Smooth muscle cell of the brain vasculature (primary cell): ENCODE measurements at places on chromosomes 13 and 19.

DNA sequence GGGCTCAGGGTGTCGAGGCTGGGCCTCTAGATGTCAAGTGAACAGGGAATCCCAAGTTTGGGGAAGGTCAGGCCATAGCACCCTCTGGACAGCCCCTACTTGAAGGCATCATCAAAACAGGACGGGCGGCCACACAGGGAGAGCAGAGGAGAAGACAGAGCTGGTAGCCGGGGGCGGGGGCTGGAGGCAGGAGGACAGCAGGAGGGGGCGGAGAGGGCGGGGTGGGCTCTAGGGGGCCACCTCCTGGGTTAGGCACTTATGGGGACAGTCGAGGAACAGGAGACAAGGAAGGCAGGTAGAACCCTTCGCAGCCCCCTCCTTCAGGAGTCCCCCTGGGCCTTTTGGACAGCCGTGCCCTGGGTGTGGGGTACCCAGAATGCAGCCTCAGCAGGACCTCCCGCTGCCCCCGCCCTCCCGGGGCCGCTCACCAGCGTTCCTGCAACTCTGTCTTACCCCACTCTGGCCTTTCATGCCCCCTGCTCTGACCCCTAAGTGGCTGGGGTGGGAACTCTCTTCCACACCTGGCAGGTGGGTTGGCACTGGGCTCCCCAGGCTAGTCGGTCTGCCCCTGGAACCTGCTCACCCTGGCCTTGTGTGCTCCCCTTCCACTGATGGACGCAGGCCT is 5.8 kb downstream of the SSBP4 start:
- no peak for DNase-seq

- DNase-seq = no peak
These were observed 967 bp upstream of the TPT1 start for GRCh38 chr13:45341799-45342500.

DNA sequence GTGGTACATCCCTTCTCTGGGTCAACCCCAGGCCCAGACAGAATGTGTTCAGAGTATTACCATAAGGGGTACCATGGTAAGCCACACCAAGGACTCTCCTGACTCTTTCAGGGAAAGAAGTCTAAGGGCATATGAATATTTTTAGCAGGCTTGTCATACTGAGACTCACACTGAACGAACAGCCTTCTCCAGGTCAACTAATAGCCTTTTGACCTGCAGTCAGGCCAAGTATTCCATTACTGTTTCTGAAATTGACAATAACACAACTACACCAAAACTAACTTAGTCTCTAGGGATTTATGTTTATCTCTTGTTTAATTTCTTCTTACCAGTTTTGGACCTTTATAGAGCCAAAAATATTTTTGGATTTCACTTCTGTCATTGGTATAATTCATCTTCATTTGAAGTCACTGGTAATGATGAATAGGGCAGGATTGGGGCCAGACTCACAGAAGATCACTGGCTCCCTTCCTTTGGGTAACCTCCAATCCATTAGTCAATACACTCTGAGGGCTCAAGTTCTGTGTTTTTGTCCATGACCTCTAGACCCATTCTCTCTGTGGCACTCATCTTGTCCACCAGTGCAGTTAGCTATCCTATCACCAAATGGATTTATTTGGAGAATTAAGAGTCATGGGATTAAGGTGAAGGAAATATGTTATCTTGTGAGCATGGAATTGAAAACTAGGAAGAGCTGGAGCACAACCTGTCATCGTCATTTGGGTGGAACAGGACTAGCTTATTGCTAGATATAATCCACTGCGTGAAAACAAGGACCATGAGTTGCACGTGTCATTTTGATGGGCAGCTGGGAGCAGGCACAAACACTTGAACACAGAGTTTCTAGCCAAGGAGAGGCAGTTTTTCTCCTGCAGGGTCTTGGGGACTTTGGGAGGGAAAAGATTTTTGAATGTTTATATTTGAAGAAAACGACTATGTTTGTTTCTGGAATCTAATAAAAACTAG is 313.3 kb downstream of the DCLK1 start:
- DNase-seq = no peak

DNA sequence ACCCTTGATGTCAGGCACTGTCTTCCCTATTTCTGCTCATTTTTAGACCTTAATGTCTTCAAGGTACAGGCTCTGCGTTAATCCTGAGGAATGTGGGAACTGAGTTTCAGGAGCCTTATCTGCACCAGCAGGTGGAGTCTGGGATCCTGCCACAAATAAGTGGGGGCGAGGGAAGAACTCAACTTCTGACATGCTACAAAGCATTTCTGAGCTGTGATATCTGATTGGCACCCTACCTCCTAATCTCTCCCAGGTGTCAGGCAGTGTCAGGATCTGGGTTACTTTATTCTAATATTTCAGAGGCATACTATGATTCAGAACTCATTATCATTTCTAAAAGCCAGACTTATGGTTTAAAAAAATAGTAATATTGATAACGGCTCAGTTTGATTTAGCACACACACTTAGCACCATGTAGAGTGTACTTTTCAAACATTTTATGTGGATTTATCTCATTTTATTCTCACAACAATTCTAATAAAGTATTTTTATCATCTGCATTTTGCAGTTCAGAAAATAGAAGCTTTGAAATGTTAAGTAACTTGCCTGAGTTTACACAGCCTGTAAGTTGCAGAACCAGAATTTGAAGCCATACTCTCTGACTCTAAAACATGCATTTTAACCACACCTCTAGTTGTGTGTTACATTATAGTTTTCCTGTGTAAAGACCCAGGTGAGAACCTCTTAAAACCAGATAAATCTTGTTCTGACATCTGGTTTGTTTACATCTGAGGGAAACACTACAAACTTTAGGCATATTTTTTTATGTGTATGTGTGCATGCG is 358.6 kb downstream of the TDRD3 start:
- DNase-seq = no peak

DNA sequence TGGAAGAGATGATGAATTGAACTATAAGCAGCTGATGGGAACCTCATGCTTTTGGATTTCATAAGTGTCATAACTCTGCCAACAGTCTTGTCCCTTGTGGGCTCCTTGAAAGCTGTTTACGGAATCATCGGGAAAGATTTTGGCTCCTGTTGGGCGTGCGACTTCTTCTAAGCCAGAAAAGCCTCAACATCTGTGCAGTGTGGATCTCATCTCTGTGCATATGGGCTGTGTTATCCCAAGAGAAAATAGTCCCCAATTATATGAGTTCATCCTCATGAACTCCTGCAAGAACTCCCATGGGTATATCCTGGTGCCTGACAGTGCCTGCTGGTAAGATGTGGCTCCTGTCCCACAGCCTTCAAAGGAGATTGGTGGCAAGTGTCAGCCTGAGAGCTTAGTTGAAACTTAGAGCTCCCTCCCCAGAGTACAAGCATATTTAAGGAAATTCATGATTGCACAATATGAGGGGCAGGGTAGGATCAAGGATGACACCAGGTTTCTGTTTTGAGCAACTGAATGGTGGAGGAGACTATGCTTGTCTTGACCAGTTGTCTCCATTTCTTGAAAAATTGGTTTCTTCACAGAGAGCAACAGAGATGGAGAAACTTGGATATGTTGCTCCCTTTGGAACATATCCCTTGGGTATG is 243.5 kb downstream of the ITGBL1 start:
- no peak for DNase-seq

DNA sequence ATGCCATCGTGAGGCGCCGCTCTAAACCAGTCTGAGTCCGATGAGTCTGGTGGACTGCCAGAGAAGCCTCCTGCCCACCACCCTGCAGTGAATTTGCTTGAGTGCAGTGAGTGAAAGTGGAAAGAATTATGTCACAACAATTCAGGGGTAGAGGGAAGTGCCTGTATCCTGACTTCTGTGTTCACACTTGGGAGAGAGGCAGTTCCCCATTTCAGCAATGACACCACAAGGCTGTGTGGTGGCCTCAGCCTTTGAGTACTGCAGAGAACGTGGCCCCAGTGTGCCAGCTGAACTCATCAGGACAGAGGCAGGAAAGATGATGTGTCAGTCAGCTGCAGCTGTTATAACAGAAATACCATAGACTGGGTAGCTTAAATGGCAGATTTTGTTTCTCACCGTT is 155.6 kb downstream of the COG6 start:
- DNase-seq = no peak

DNA sequence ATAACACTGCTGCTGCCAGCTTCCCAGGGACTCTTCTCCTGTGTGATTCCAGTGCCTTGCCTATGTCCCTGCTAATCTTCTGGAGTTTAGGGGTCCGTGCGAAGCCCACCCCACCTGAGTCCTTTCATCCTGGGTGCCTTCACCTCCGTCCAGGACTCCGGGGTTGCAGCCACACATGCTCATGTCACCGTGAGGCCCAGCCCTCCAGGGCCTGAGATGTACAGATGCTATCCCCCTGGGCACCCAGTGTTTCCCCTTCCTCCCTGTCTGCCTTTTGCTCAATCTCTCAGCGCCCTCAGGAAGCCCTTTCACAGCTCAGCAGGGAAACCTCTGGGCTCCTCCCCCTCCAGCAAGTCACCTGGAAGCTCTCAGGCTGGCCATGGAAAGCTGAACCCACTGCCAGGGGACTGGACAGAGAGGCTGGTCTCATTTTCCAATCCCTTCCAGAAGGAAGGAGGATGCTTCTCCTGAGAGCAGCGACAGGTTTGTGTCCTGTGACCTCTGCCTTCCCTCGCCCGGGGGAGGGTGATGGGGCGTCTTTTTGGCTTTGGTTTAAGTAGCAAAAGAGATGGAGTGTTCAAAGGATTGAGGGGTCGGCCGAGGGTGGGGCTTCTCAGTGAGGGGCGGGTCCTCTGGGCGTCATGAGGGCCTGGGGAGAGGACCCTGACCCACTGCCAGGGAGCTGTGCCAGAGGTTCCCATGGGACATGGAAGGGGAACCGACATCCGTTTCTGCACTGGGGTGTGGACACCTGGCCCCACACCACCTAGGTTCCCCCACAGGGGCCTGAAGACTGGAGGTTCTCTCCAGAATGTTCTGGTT is 30.8 kb upstream of the TFDP1 start:
- DNase-seq = no peak

- no peak for DNase-seq
These were observed 20.1 kb downstream of the C19orf12 start for GRCh38 chr19:29694669-29695627.

DNA sequence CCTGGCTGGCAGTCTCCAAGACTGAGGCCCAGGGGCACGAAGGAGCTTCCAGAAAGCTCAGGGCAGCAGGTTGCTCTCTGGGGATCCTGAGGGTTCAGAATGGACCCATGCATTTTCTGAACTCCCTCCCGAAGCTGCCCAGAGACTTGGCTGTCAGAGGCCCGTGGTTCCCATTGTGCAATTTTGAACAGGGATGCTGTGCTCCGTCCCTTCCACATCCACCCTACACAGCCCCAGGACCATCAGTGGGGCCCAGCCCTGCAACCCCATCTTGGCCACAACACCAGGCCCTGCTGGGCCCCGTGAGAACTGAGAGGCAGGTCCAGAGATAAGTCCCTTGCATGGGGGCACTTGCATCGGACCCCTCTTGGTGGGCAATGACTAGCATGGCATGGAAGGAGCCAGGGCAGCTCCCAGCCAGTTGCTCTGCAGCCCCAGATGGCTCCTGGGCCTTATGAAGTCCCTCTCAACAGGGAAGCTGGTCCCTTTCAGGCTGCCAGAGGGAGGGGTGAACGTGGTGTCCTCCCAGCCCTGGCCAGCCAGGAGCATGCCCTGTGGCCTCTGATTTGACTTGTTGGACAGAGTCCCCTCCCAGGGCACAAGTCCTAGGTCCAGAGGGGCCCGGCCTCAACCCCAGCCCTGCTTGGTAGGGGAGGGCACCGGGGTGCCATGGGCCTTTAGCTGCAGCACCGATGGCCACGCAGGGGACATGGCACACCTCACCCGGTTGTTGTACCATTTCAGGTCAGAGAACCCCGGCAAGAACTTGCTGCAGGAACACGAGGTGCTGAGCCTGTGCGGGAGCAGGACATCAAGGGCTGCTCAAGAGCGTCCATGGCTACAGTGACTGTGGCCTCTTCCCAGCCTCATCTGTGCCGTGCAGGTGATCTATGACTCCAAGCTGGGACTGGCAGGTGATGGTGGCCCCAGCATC is 17.3 kb upstream of the ZNF14 start:
- DNase-seq = no peak

- DNase-seq = no peak
These were observed 121.2 kb downstream of the ZNF737 start for GRCh38 chr19:20444202-20444885.

- no peak for DNase-seq
These were observed 6.0 kb downstream of the C13orf42 start for GRCh38 chr13:51105046-51105445.

DNA sequence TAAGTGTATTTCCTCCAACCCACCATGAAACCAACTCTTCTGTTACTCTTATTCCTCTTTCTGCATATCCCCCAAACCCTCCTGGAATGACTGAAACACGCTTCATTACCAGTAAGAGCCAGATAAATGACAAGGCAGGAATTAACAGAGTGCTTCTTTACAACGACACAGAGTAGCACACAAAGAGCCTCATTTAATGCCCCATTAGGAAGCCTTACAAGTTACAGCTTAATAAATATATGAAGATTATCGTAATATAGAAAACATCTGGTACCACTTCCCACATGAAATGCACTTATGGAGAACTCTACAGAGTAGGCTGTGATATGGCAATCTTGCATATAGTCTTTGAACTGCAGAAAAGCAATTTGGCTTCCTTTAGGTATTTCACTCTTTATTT is 116.8 kb downstream of the ENOX1 start:
- no peak for DNase-seq

- no peak for DNase-seq
These were observed 9.7 kb upstream of the GPR18 start for GRCh38 chr13:99267927-99268326.

GRCh38 chr19:51607077-51607476 is 23.1 kb downstream of the SIGLEC5 start:
- DNase-seq = no peak

DNA sequence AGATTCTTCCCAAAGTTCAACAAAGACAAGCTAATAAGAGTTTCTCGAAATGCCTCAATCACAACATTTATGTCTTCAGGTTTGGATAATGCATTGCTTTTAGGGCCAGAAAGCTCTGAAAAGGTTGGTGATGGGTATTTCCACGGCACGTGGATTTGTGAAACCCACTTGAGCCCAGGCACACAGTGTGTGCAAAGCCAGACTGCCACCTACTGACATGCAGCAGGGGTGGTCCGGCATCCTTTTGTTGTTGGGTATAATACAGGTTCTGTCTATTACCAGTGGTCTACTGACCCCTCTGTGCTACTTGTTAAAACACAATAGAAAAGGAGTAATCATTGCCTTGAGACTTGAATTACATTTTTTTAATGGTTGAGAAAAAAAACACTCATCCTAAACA is 225.6 kb downstream of the RAP2A start:
- no peak for DNase-seq

- DNase-seq = no peak
These were observed 203.8 kb downstream of the ATP8A2 start for GRCh38 chr13:25575562-25575961.

DNA sequence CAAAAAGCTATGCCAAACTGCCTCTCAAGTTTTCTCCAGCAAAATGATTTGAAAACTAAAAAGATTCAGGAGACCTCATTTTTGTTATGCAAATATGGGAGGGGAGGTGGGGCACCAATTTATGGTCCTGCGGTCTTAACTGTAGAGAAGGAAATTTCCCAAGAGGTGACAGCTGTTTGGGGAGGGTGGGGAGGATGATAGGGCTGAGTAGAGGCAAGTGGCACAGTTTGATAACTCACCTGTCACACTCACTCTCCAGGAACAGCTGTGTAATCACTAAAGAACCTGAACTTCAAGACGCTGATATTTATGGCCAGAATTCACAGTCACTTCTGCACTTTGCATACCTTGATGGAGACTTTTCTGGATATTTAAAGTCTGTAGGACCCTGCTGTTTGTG is 232.9 kb upstream of the STARD13 start:
- DNase-seq = no peak
